ENCODE measurements at places on chromosomes 2 and 18.

- DNase-seq = no peak
Observed at GRCh38 chr2:61356958-61357350, 113.9 kb downstream of the USP34 start.

DNA sequence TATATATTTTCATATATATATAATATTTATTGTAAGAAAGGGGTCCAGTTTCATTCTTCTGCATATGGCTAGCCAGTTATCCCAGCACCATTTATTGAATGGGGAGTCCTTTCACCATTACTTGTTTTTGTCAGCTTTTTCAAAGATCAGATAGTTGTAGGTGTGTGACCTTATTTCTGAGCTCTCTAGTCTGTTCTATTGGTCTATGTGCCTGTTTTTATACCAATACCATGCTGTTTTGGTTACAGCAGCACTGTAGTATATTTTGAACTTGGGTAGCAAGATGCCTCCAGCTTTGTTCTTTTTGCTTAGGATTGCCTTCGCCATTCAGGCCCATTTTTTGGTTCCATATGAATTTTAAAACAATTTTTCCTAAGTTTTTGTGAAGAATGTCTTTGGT lies 320.1 kb downstream of the CDH2 start:
- DNase-seq = no peak

DNA sequence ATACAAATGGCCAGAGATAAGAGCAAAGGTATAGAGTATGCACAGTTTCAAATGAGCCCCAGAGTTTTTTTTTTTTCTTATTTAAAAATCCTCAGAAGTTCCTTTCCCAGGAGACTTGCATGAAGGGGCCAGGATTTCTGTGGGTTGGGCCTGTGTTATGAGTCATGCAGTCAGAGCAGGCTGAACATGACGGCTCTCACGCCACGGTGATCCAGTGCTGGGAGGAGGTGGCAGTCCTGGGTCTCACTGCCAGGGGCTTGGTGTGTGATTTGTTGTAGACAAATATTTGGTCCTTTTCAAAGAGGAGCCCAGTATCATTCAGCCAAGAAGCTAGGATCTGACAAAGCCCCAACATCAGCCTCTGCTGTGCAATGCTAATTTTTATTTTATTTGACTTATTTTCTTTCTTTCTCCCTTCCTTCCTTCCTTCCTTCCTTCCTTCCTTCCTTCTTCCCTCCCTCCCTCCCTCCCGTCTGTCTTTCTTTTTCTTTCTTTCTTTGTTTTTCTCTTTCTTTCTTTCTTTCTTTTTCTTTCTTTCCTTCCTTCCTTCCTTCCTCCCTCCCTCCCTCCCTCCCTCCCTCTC lies 10.4 kb upstream of the KCNE4 start:
- peak; percentile 5 for DNase-seq

DNA sequence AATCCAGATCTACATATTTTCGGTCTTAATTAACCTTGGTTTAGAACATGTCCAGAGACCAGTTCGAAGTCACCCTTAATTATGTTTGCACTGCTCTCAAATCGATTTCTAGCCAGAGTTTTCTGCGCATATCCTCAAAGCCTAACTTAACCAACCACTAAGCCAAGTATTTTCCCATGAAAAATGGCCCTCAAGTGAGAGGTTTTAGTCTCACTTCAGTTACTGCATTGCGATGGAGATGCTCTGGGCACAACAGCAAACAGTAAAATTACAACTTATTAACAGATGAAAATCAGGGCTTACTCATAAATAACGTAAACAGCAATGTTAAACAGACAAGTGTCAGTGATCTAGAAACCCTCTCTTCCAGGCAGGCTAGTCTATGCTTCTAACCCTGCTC lies 4.5 kb downstream of the RTN4 start:
- DNase-seq = no peak

- DNase-seq = no peak
Observed at GRCh38 chr2:72846171-72847095, 20.6 kb upstream of the EXOC6B start.

DNA sequence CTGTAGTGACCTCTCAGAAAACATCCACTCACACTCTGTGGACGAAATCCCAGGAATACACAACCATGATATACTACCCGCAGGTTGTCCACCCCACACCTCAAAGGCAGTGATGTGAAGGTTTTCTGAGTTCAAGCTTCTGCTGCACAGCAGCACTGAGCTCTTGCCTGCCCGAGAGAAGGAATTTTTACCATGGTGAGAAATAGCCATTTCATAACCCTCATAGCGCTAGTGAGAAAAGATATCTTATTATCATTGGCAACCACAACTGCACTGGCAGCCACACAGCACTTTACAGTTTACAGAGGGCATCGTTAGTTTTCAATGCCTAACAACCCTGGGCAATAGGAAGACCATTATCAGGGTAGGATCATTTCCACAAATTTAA lies 36.9 kb downstream of the NAPG start:
- no peak for DNase-seq

- no peak for DNase-seq
Observed at GRCh38 chr2:33706410-33706809, 107.3 kb upstream of the FAM98A start.

DNA sequence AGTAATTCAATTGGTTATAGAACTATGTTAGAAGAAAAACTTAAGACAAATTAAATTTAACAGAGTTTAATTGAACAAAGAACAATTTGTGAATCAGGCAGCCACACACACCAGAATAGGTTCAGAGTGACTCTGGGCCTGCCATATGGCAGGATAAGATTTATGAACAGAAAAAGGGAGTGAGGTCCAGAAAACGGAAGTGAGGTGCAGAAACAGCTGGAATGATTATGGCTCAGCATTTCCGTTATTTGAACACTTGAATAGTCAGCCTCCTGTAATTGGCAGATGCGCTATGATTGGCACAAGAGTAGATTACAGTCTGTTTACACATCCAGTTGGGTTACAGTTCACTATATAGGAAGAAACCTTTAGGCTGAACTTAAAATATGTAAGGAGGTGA lies 99.0 kb downstream of the MBD2 start:
- no peak for DNase-seq

- DNase-seq = no peak
Observed at GRCh38 chr2:6474161-6475140, 391.3 kb downstream of the CMPK2 start.

DNA sequence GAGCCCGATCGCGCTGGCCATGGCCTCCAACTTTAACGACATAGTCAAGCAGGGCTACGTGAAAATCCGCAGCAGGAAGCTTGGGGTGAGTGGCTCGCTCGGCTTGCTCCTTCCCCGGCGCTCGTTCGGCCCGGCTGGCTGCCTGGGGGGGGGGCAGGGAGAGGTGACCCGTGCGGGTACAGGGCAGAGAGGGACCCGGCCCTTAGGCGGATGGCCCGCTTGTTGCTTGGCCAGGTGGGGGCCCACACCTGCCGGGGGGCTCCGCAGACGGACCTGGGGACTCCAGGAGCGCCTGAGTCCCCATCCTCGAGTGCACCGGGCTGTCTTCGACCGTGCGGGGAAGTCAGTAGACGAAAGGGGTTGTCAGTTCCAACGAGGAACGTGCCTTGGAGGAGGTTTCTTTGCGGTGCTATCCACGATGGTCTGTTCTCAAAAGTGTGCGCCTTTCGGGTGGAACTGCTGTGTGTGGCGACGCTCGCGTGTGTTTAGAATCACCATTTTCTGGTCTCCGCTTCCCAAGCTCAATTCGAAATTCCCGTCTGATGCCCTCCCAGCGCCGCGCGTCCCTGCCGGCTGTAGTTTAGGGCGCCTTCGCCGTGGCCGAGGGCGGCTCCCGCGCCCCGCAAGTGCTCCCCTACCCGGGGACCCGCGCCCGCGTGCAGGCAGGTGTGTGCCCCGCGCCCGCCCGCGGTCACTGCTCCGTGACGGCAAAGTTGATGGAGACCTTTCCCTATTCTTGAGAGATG lies 711 bp downstream of the DOK6 start:
- no peak for DNase-seq

DNA sequence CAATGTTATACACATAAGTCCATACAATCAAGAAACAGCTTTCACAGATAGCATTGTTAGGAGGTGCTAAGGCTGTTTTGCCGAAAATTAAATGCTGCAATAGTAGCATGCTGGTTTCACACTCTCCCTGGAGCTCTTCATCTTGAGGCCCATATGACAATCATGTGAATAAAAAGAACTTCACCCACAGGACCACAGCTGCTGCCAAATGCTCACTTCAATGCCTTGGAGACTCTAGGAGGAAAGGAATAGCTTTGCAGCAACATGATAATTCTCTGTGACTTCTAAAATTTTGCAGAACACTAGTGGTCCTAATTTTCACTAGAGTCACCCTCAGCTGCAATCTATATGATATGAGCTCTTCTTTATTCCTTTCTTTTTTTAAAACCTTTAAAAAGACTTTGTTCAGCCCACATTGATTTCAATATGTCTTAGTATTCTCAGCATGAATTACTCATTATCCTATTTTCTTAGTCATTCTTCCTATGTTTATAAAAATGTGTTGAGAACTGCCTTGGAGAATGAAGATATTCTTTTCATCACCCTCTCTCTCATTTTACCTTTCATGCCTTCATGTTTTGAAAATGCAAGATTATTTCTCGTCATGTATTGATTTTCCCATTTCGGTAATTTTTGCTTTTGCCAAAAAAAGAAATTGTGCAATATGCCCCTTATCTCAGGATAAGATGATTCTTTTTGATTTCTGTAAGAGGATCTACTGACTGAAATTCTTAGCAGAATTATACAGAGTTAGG lies 108.2 kb downstream of the PDE1A start:
- DNase-seq = no peak

GRCh38 chr2:51165534-51166260 lies 133.8 kb upstream of the NRXN1 start:
- no peak for DNase-seq

DNA sequence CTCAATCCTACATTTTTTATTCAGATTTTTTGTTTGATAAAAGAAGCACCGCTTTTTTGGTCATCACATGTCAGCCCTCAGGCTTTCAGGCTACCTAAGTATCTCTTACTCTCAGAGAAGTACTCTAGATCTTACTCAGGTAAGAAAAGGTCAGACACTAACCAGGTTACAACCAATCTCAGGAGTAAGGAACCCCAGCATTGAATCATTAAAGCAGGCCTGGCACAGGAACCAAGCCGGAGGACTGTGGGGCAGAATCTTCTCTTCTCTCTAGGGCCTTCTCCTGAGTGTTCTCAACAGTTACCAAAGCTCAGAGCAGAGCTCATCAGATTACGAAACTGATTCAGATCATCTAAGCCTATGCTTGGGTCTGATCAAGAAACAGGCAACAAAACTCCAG lies 28.2 kb downstream of the RBMS1 start:
- no peak for DNase-seq

DNA sequence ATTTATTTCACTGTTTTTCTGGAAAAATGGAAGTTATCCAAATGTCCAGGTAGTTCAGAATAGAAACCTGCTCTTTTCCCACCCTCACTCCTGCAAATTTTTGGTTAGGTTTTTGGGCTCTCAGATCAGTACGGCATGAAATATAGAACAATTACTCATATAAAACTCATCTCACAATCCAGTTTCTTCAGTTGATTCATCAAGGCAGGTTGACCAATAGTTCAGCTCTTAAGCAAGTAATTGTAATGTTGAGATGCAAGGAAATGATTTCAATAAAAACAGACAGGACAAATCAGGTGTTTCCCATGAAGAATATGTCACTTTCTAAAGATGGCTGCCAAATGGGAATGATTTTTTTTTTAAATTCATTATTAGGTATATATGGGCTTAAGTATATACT lies 2.0 kb downstream of the RAB27B start:
- DNase-seq = no peak

DNA sequence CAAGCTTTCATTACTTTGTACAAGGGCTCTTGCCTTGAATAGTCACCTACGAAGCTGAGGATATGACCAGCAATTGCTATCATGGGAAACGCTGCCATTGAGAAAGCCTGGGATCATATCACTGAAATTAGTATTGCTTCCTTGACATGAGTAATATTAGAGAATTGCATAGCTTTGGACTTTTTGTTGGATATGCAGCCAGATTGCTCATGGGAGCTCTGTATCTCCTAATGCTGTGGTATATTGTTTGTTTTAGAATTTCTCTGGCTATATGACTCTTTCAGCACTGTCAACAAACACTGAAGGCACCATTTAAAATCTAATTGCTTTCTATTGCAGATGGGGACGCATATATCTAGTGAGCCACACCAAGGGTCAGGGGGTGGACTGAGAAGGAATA lies 80.0 kb upstream of the WDSUB1 start:
- DNase-seq = no peak

DNA sequence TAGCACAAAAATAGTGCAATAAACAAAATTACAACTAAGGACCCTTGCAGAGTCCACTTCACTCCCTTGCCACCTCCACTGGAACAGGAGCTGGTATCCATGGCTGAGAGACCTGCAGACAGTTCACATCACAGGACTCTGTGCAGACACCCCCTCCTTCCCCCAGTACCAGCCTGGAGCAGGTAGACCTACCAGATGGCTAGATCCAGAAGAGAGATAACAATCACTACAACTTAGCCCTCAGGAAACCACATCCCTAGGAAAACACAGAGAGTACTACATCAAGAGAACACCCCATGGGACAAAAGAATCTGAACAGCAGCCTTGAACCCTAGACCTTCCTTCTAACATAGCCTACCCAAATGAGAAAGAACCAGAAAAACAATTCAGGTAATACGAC lies 49.8 kb downstream of the FBXO15 start:
- no peak for DNase-seq
